Pancreas (tissue), 10 donors: ENCODE measurements at places on chromosomes 12 and 14. TPM values are rescaled to one million over a fixed set of nuclear protein-coding genes. Genes with fewer than 3 reads are reported as not detected.

The SLC24A4 gene
- 0.06 TPM for total RNA-seq

The FOXN4 gene
- not detected for total RNA-seq

The SYNE2 gene
- total RNA-seq = 75.2 TPM

The SLC8A3 gene
- 0.46 TPM for total RNA-seq

The PPP4R4 gene
- 0.65 TPM for total RNA-seq
